ENCODE measurements at places on chromosomes 2 and 18. TPM values are rescaled to one million over a fixed set of nuclear protein-coding genes. Genes with fewer than 3 reads are reported as not detected.

Gene REEP1
- 4.8 TPM for total RNA-seq

Gene SPAST
- 16.0 TPM for total RNA-seq

DNA sequence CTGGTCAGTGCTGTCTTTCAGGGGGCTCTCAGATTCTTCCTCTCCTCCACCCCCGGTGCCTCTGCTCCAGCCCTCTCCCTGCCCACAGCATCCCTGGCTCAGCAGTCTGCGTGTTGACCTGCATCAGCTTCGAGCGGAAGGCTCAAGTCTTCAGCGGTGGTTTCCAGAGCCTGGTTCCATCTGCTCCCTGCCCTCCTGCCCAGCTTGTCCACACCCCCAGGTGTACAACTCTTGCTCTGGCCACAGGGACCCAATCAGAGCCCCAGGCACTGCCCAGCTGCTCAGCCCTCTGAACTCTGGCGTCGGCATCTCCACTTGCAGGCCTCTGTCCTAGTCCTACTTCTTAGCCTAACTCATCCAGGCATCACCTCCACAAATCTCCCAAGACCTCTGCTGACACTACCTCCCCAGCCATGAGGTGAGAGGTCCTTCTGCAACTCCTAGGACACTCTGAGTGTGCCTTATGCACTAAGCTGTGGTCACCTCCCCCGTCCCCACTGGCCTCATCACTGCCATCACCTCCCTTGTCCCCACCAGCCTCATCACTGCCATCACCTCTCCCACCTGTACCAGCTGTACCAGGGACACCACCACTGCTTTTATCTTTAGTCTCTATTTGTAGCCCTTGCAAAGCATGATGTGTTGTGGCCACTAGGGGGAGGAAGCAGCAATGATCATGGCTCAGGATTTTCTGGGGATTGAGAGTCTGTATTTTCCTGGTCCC, 60.9 kb downstream of the EDAR start:
- H3K27me3 ChIP-seq = no peaks in the 10 kb centered on the region
- H3K4me1 ChIP-seq = no peaks in the 10 kb centered on the region
- peak; percentile 67 for DNase-seq
- H3K27ac ChIP-seq = no peak overlapping the region

DNA sequence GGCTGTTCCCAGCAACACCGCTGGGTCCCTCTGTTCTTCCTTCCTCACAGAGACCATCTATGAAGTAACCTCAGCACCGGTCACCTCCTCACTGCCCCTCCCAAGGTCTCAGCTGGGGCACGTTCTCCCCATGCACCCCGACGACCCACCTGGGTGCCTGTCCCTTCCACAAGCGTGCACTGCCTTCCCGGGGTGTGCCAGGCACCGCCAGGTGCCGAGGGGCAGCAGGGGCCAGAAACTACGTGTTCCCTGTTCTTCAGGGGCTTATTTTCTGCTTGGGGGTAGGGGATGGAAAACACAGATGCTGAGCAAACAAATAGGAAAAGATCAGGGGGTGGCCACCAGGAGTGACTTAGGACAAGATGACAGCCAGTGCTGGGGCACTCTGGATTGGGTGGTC, 30.4 kb upstream of the SEMA4C start:
- H3K27ac ChIP-seq = no peak overlapping the region
- H3K4me1 ChIP-seq = no peaks in the 10 kb centered on the region

DNA sequence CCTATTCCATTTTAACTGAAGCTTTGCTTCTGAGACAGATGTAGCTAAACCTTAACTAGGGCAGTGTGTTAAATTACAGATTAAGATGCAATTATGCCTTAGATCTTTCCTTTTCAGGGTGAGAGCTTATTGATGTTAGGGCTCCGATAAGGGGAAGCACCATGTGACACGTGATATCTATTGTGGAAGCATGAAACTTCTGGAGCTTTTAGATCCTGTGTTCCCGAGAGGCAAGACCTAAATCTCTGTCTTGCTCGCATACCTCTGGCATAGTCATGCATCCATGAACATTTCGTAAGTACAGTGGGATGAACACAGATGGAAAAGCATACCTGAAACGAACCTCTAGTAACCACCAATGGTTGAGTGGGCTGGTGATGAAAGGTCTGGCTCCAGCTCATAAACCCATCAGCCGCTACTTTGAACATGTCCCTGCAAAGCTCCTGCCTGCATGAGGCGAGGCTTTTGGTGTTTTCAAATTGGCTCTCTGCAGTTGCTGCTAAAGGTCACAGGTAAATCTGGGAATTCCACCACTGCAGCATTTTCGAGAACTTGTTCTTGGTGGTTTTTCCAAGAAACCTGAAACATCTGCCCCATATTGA, 3.7 kb upstream of the NRP2 start:
- peaks cover 21% of the 10 kb centered on the region for H3K4me1 ChIP-seq
- no peak overlapping the region for H3K4me3 ChIP-seq
- peaks cover 36% of the 10 kb centered on the region for H3K27me3 ChIP-seq
- no peak overlapping the region for H3K27ac ChIP-seq
- DNase-seq = no peak
- H3K36me3 ChIP-seq = no peaks in the 10 kb centered on the region

DNA sequence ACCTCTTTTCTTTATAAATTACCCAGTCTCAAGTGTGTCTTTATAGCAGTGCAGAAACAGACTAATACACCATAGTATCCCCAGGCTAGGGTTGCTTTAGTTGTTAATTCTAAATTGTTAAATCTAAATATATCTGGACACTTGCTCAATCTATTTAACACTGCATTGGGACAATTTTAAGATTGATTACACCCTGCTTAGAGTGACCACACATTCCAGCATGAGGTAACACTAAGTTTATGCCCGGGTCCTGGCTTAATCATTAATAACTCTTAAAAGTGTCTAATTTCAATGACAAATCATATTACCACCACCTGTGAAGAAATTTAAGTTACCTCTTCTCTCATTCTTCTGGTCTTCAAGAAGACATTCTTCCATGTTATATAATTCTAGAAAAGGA, 131.4 kb downstream of the ZNF385B start:
- H3K27ac ChIP-seq = no peak overlapping the region
- no peaks in the 10 kb centered on the region for H3K36me3 ChIP-seq
- H3K27me3 ChIP-seq = no peaks in the 10 kb centered on the region
- no peaks in the 10 kb centered on the region for H3K4me1 ChIP-seq

DNA sequence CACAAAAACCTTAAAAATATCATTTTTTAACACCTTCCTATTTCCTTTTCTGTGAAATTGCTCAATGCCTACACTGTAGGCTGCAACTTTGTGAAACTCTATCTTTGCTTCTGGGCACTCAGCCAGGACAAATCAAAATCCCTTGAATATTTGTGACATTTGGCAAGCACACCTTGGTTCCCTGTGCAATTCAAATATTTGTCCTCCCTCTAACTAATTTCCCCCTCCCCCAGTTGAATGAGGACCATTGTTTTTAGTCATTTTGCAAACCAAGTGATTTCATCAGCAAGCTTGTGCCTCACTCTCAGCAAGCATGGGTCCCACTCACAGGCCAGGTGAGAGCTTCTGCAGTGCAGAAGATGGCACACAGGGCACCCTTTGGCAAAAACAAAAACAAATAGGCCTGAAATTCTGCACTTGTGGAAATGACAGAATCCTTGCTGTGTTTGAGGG, 541.5 kb downstream of the CNTNAP5 start:
- H3K4me3 ChIP-seq = no peak overlapping the region
- H3K36me3 ChIP-seq = no peaks in the 10 kb centered on the region
- no peak overlapping the region for H3K27ac ChIP-seq
- no peak for DNase-seq
- no peaks in the 10 kb centered on the region for H3K27me3 ChIP-seq

GRCh38 chr2:234853729-234854128, 98.1 kb upstream of the SH3BP4 start:
- no peaks in the 10 kb centered on the region for H3K27me3 ChIP-seq
- H3K36me3 ChIP-seq = no peaks in the 10 kb centered on the region
- no peak overlapping the region for H3K27ac ChIP-seq
- no peak for DNase-seq
- H3K4me3 ChIP-seq = no peak overlapping the region

DNA sequence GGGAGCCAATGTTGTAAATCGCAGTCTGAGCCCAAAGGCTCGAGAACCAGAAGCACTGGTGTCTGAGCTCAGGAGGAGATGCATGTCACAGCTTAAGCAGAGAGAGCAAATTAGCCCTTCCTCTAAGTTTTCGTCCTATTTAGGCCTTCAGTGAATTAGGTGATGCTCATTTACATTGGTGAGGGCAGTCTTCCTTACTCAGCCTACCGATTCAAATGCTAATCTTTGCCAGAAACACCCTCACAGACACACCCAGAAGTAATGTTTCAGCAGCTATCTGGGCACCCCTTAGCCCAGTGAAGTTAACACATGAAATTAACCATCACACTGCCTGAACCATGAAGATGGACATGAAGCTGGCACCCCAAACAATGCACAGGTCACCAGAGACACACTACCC, 385.1 kb downstream of the STK39 start:
- H3K4me3 ChIP-seq = no peak overlapping the region
- H3K27me3 ChIP-seq = no peaks in the 10 kb centered on the region
- no peak overlapping the region for H3K27ac ChIP-seq
- H3K4me1 ChIP-seq = no peaks in the 10 kb centered on the region

- H3K4me3 ChIP-seq = no peak overlapping the region
- H3K4me1 ChIP-seq = no peaks in the 10 kb centered on the region
- no peak for DNase-seq
- no peaks in the 10 kb centered on the region for H3K27me3 ChIP-seq
Measured at GRCh38 chr2:8219096-8219495, 462.8 kb upstream of the ID2 start.

Measured in left lung (tissue), 14 donors.